LoVo (cell line): ENCODE measurements at places on chromosomes 5 and 9.

DNA sequence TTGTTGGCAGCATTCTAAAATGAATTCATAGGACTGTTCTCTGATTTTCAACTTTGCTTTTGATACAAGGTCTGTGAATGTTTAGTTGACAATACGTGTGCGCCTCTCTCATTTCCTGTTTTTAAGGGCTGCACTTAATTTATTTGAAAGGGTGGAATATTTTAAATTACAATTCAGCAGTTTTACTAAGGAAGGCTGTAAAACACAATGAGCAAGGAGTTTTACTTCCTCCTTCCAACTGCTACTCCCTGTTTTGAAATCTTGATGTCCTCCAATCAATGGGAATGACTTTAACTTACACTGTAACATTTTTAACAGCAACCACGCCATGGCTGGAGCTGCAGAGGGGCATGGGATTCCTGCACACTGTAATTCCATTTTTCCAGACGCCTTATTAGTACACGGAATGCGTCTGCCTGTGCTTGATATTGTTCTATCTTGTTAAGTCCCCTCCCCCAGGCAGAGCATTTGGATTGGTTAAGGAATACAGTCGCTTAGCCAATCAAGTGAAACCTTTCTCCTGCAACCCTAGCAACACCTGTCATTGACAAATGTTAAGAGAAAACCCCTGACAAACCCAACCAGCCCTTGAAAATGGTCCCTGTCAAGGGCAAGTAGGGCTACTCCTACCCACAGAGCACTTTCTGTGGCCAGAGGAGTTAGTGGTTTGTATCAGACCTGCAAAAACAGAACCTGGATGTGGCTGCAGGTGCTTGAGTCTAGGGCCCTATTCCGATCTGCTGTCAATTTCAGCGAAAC is 12.5 kb upstream of the ZSWIM6 start:
- no peak for DNase-seq

GRCh38 chr5:171226864-171227263 is 82.2 kb upstream of the TLX3 start:
- DNase-seq: no peak

DNA sequence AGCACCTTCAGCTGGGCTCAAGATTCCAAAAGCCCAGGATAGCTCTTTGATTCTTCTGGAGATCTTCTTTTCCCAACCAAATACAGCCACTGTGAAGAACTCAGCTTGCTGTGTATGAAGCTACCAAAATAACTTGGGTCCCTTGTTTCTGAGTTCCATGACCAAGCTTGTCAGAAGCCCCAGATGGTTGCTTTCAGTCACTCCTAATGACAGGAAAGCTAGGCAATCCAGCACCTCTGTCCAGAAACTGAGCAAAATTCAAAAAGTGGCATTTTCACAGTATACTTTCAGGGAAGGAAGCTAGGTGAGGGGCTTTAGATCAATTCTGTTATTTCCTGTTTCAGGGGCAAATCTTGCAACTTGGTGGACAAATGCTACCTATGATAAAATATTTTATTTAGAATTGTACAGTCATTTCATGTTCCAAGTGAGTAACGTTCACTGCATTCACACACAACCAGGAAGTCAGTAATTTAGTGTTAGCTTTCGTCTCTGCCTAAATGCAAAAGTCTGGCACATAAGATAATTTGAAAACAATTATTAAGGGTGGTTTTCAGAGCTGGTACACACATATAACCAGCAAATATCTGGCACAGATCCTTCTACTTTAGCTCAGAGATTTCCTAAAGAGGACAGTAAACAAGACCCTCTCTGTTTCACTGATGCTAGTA is 330.1 kb downstream of the GLIS3 start:
- DNase-seq: no peak

DNA sequence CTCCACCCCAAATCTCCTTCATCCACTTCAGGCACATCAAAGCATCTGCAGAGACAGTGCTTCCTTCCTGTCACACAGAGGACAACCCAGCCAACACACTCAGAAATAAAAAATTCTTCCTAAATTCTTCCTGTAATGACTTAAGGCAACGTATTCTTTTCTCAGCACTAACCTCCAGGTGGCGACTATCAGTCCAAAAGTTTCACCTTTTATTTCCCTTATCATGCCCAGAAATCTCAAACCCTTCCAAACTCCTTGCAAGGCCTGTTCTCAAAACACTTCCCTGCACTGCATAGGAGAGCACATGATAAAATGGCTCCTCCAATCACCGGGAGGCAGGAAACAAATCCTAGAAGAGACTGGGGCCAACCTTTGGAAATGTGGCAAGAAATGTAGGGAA is 35.1 kb downstream of the SLIT3 start:
- no peak for DNase-seq

GRCh38 chr9:37408933-37409710 is 13.4 kb upstream of the GRHPR start:
- peak; percentile 26 for DNase-seq

GRCh38 chr5:53206562-53206961 is 97.0 kb upstream of the MOCS2 start:
- DNase-seq: no peak

DNA sequence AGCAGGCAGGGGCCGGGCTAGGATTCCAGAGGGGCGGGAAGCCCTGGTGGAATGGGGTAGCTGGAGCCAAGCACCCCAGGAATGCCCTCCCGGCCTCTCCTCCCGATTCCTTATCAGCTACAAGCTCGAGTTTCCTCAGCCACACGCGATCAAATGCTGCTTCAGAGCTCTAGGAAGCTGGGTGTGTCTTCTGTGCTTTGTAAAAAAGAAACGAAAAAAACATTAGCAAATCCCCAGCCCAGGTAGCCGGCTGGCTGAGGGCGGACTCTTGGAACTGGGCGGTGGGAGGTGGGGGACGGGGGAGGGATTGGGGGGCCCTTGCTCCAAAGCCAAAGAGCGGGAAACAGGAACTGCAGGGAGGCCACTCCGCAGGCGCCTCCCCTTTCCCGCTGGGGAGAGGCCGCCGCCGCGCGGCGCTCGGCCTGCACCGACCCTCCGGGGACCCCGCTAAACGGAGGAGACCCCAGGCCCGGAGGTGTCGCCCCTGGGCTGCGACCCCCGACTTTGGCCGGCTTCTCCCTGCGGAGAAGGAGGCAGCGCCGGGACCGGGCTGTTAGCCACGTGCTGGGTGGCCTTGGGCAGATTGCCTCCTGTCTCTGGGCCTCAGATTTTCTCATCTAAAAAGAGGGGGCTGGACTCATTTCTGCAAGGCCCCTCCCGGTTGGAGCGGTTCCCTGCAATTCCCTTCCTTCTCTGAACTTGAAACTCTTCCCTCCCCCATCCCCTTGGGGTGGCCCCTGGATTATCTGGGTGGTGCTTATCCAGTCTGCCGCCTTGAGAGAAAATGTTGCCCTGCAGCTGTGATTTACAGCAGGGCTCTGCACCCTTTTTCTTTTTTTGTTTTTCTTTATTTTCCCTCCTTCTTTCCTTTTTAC is 40.9 kb upstream of the FABP6 start:
- DNase-seq: peak; percentile 64

GRCh38 chr9:130172161-130172857 is at the start of gene NCS1:
Gene NCS1, plus strand, starts transcription at chr9:130172404. Its CDS starts 260 bp downstream, at chr9:130172664.
- peak; percentile 76 for DNase-seq

GRCh38 chr5:1129711-1130055 is 17.8 kb upstream of the SLC12A7 start:
- no peak for DNase-seq
